ENCODE measurements at places on chromosomes 12 and 14.

DNA sequence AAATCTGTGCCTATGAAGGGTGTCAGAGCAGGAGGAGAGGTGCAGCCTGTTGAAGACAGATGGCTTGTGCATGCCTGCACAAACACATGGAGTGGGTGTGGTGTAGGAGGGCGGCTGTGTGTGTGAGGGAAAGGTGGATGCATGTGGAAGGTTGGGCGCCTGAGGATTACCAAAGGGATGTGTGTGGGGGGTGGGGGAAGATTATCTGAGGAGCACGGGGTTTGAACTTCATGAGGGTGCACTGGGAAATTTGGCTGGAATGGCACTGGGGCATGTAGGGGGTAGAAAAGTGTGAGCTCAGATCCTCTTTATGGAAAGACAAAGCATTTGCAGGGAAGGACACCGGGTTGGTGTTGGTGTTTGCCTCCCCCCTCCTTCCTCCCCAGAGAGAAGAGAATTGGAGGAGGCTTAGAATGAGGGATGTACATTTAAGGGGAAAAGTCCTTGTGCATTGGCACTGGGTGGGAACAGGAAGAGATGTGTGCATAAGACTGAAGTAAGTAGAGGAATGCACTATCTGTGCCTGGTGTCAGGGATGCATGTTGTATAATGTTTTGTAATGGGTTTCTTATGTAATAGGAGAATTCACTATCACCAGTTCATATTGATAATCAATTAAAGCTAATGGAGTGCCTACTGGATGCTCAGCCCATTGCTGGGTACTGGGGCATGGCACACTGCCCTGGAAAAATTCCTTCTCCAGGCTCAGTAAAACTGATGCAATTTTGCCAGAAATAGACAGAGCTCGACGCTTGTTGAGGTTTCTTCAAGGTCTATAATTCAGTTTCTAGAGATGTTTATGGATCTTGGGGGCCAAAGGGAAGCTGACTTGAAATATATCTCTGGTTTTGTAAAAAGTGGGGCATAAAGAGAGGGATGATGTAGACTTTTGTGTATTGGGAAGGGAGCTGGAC, 3.0 kb downstream of the NTF3 start:
- DNase-seq: no peak

- no peak for DNase-seq
These were observed 35.0 kb downstream of the CORO1C start for GRCh38 chr12:108696111-108696995.

GRCh38 chr12:21725731-21726130, 48.8 kb downstream of the KCNJ8 start:
- DNase-seq: no peak

- DNase-seq: no peak
These were observed 91.1 kb upstream of the FUT8 start for GRCh38 chr14:65321370-65321875.

DNA sequence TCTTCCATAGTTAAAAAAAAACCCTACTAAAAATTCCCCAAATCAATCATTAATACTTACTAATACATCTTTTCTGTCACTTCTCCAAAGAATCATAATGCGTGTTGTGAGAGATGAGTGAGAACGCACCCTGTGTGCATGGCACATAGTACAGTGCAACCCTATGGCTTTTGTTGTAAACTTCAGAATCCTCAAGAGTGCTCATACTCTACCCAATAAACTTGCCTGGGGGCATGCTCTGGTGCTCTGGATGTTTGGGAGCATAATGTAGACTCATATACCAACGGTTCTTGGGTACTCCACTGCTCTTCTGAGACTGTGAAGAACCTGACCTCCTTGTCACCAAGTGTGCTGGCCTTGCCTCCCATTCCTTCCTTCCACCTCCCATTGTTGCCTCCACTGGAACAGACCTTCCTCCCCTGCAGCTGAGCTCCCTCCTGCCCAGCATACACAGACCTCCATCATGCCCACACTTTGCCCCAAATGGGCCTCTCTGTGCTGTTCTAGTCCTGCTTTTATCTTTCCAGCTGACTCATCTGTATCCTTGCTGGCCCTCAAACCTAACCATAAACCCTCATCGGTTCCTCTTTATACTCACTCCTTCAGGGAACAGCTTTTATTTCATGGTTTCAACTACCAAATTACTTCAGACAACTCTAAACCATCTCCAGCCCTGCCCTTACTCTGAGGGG, 8.9 kb downstream of the DCP1B start:
- DNase-seq: no peak

GRCh38 chr12:55188974-55189556, 31.8 kb upstream of the OR10A7 start:
- no peak for DNase-seq

DNA sequence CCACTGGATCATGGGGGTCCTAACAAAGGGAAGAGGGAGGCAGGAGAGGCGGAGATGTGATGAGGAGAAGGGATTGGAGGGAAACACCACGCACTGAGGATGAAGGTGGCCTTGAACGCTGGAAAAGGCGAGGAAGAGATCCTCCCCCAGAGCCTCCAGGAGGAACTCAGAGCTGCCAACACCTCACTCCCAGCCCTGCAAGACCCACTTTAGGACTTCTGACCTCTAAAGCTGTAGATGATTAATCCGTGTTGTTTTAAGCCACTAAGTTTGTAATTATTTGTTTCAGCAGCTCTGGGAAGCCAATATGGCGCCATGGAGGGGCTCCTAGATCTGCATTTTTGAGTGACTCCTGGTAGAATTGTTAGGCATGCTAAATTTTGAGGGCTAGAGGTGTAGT, 74.6 kb upstream of the CEP83 start:
- no peak for DNase-seq

- DNase-seq: no peak
These were observed 13.2 kb upstream of the ITPK1 start for GRCh38 chr14:93128725-93129459.

GRCh38 chr14:86787717-86788116, 1205.3 kb downstream of the GALC start:
- DNase-seq: no peak

Data from ascending aorta (tissue), 2 donors.